ENCODE measurements at places on chromosomes 5 and 9.

- peak; percentile 6 for DNase-seq
These were observed 900 bp upstream of the HAVCR2 start for GRCh38 chr5:157109744-157110143.

DNA sequence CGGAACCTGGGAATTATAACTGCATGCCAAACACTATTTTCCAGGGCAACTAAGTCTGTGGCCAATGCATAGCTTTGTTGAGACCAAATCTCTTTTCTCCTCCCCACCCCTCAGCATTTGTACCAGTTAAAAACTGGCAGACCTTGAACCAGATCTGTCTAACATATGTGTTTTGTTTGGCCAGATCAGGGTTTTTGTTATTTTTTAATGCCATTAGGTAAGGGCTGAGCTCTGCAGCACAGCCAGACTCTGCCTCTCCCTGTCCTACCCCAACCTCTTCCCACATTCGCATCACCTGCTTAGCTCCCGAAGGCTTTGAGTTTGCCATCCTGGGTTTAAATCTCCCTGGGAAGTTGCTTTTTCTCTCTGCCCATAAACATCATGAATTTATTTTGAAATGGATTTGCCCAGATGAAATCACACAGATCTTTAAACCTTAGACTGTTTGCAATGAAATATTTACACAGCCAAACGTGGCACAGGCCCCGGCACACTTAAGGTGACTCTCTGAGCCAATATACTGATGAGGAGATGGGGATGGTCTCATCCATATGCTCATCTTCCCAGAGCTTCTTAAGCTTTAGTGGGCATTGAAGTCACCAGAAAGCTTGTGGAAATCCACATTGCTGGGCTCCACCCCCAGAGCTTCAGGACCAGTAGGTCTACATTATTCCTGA, 54.0 kb upstream of the ALDH1B1 start:
- DNase-seq, result no peak

- DNase-seq, result no peak
These were observed 11.1 kb downstream of the GRIN1 start for GRCh38 chr9:137149942-137150616.

DNA sequence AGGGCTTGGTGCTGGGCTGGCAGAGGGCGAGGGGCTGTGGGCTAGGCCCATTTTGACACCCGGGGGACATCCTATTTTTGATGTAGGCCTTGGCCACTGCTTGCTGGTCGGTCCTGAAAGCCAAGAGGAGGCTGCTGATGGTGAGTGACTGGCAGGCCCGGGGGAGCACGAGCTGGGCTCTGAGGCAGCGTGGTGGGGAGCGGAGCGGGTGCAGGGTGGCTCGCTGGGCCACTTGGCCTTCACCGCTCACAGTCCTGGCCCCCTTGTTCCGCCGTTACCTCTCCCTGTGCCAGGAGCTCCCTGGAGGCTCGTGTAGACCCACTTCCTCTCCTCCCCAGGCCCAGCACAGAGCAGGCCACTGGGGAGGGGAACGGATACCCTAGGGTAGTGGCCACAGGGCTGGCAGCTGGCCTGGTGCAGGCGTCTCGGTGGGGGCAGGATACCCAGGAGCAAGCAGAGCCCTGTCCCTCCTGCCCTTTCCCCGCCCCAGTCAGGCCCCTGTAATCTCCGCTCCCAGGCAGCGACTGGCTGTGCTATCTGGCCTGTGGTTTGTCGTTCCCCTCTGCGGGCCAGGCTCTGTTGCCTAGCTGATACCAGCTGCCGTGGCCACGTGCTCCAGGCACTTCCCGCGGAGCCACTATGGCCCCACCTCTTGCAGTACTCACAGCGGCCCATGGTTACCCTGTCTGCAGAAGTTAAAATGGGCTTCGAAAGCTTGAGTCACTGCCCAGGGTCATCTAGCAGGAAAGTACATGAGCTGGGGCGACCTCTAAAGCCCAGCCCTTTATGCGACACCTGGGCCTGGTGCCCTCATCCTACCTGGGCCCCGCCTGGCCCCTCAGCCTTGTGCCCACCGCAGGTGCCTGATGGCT, 11.7 kb upstream of the DOLPP1 start:
- peak; percentile 68 for DNase-seq

DNA sequence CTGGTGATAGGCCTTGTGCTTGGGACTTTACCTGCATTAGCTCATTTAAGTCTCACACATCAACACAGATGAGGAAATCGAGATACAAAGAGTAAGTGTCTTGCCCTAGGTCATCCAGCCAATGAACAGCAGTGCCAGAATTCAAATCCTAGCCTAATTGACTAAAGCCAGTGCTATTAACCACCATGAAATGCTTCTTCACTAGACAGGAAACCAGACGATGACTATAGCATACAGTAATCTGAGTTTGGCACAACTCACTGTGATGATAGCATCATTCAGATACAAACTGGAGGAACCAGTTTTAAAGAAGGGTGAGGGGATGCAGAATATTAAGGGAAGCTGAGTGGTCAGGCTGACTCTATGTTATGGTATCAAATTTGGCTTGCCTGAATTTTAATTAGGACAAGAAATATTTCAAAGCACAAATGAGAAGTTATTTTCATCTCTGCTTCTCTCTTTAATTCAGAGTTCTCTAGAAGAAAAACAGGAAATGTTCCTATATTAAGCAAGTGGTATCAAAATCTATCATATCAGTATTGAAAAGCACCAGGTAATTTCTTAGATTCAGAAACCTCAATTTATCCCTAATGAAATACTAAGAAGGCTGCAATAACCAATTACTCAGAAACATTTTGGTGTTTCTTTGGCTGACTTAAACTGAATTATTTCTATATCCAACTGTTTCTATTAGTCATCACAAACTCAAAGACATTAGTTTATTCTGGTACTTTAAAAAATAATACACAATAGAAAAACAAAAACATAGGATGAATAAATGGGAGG, 147.0 kb upstream of the RASA1 start:
- peak; percentile 9 for DNase-seq

DNA sequence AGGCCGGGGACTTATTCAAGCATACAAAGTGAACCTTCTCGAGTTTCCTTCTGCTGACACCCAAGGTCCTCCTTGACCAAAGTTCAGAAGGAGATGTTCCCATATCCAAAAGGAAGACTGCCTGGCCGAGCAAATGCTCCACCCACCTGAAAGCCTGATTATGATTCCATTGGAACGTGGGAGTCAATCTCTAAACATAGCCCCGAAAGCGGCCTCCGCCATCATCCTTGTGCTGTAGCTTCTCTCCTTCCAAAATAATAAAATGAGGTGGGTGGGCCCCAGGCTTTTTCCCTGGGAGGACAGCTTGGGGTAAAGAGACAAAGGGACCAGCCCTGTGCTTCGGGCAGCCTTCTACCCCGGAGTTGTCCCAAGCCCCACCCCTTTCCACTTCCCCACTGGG, 355.6 kb upstream of the SLC30A5 start:
- no peak for DNase-seq

DNA sequence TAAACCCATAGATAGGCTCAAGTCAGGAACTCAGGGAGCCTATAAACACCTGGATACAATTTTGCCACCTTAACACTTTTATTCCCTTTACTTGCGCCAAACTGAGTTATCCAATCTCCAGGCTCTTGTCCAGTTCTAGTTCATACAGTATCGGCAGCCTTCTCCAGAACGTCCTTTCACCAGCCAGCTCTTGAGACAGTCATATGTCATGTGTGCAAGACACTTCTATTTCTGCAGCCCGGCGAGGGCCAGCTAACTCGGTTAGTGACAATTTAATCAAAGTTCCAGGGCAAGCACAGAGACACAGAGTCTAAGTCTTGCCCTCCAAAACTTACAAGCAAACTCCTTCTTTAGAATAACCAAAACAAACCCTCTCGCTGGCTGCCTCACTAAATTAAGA, 12.9 kb downstream of the ABCA1 start:
- no peak for DNase-seq

DNA sequence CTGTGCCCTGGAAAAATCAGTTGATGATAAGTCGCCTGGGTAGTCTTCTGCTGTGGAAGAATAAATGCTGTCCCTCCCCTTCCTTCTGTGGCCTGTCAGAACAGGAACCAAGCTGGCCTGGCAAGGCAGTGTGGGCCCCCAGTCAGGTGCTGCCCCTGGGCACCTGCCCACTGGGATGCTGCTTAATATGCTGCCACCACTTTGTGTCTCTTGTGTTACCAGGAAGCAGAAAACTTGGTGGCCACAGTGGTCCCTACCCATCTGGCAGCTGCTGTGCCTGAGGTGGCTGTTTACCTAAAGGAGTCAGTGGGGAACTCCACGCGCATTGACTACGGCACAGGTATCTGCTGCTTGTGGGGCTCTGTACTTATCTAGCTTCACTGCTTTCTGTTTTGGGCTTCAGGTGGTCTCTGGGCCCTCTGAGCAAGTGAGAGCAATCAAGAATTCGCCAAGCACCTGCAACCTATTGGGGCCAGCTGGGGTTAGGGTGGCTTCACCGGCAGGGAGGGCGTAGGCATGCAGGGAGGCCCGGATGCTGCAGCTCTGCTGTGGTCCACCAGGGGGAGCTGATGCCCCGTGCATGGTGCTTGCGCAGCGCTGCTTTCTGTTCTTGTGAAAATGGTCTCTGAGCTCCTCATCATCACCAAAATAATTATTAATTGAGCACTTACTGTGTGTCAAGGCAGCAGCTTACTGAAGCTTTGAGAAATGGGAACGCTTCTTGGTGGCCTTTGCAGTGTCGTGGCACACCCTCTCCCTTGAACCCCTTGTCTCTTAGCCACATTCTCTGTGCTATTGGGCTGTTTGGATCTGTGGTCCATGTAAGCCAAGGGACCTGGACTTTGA, 20.3 kb downstream of the PTPA start:
- peak; percentile 87 for DNase-seq

- DNase-seq, result no peak
These were observed 168.6 kb downstream of the INSYN2B start for GRCh38 chr5:169811680-169812079.

GRCh38 chr5:150561571-150562275, 53.8 kb downstream of the NDST1 start:
- DNase-seq, result no peak

DNA sequence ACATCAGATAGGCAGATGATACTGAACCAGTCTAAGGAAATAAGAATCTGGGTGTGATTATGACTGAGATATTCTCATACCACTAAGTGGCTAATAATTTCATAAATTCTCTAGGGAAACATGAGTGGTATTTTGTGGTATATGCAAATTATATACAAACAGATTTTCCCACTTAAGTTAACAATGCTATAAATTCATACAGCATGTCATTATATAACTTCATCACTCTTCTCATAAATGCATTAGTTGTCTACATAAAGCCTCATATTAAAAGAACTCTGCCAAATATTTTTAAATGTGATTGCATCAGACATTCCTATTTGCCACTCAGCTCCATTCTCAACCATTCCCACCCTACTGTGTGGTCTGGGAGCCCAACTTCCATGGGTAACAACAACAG, 226.5 kb downstream of the TLE1 start:
- no peak for DNase-seq

All from activated gamma-delta T cell treated with Interleukin-2 at 50 U/mL for 16 hours (primary cell).